ENCODE measurements at places on chromosomes 4 and X. TPM values are rescaled to one million over a fixed set of nuclear protein-coding genes. Genes with fewer than 3 reads are reported as not detected.

Gene SEPTIN6
- total RNA-seq: 5.6 TPM

Gene MAGEC1
- total RNA-seq: not detected

Gene GABRA4
- 33.7 TPM for total RNA-seq

Gene ALB
- total RNA-seq: not detected

Gene SMR3B
- total RNA-seq: not detected

Gene CAPN6
- total RNA-seq: not detected

Gene TCP11X2
- not detected for total RNA-seq

Gene GC
- not detected for total RNA-seq

Gene ITIH6
- not detected for total RNA-seq

DNA sequence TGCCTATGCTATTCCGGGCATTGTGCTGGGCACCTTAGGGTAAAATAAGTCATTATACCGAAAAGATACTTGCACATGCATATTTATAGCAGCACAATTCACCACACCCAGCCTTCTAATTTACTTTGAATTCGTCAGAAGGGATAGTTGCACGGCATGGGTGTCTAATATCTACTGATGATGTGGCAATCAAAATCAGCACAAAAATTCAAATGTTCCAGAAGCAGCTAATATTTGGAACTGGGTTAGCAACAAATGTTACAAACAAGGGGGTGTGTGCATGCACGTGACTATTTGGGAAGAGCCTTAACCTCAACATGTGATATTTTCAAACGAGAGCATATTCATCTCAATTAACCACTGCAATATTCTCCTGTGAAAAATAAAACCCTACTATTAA lies 79.7 kb upstream of the PRSS48 start:
- DNase-seq: no peak

DNA sequence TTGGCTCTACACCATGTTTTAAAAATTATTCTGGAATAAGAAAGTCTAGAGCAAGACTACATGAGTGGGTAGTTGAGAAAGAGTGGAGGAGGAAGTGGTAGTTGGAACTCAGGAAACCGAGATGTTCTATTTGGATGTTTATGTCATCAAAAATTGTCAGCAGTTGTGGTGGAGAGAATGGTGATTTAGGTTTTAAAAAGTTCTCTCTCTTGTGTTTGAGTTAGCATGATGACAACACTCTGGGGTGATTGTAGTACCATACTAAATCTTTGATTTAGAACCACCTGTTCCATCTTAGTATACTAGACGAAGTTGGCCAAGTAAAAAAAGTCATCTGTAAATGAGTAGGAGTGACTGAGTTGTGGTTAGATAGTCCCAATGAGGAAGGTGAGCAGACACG lies 40.7 kb downstream of the KLHL2 start:
- DNase-seq: no peak

- no peak for DNase-seq
Observed at GRCh38 chr4:7299010-7299907, 106.9 kb downstream of the SORCS2 start.

GRCh38 chrX:154603438-154604430 lies 15.3 kb downstream of the CTAG1B start:
- no peak for DNase-seq

- DNase-seq: no peak
Observed at GRCh38 chr4:19728773-19729172, 522.9 kb upstream of the SLIT2 start.

DNA sequence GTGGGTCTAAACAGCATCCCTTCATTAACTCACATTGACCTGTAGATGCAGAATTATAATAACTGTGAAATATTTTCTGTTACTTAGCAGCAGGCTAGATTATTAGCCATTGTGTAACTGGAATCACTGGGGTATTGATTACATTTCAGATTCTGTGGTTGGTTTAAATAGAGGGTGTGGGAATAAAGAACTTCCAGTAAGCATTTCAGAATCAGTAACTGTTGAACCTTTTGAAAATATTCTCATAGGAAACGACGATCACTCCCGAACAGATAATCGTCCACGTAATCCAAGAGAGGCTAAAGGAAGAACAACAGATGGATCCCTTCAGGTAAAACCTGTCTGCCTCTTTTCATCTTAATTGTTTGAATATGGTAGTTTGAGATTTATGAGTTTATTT lies 33.6 kb downstream of the FMR1 start:
- DNase-seq: no peak

DNA sequence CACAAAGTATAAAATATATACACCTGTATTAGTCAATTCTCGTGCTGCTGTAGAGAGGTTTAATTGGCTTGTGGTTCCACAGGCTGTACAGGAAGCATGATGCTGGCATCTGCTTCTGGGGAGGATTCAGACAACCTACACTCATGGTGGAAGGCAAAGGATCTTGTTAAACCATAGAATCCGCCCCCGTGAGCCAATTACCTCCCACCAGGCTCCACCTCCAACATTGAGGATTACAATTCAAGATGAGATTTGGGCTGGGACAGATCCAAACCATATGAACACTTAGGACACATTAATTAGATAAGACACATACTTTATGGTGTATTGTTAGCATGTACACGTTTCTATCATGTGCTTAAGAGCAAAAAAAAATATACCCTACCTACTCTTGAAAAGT lies 22.1 kb upstream of the SORBS2 start:
- DNase-seq: no peak

GRCh38 chr4:154961263-154961662 lies 180.2 kb downstream of the RBM46 start:
- no peak for DNase-seq

- no peak for DNase-seq
Observed at GRCh38 chr4:114770624-114771023, 172.0 kb downstream of the UGT8 start.

- DNase-seq: no peak
Observed at GRCh38 chr4:156312261-156312847, 358.7 kb upstream of the CTSO start.

GRCh38 chr4:98682719-98683118 lies 24.3 kb upstream of the TSPAN5 start:
- no peak for DNase-seq

- no peak for DNase-seq
Observed at GRCh38 chr4:100082852-100083251, 107.4 kb downstream of the DDIT4L start.

DNA sequence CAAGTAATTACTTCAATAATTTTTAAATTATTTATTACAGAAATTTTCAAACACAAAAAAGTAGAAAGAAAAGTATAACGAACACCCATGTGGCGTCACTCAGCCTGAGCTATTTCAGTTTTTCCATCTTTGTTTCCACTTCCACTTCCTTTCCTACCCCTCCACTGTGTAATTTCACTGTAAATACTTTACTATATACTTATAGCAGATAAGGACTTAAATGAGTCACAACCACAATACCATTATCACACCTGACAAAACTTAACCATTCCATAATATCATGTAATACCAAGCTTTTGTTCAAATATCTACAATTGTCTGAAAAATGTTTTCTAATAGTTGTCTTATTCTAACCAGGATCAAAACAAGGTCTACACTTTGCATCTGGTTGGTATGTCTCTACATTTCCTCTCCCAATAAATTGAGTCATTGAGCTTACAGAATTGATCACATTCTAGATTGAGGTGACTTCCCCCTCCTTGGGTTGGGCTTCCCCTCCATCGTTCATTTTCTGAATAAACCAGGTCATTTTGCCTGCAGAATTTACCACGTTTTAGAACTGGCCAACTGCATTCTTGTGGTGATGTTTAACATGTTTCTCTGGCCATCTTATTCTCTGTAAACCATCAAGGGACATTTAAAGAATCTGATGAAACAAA lies 48.7 kb downstream of the ATP10D start:
- no peak for DNase-seq

- no peak for DNase-seq
Observed at GRCh38 chrX:9865804-9866472, 79.7 kb downstream of the SHROOM2 start.

- DNase-seq: no peak
Observed at GRCh38 chrX:23952984-23953907, 45.4 kb downstream of the CXorf58 start.

DNA sequence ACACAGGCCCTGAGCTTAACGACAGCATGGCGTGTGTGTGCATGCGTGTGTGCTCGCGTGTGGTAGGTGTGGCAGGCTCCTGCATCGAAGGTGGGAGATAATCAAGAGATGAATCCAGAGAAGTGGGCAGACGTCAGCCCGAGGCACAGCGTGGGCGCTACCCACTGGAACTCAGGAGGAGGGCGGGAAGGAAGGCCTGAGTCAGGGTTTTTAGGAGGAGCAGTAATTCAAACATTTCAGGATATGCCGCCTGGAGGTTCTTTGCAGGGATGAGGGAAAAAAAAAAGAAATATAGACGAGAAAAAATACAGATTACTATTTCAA lies 66.3 kb upstream of the STX18 start:
- no peak for DNase-seq

GRCh38 chr4:24970191-24970590 lies 57.3 kb upstream of the CCDC149 start:
- DNase-seq: no peak

- no peak for DNase-seq
Observed at GRCh38 chr4:63717384-63717783, 691.9 kb downstream of the TECRL start.

DNA sequence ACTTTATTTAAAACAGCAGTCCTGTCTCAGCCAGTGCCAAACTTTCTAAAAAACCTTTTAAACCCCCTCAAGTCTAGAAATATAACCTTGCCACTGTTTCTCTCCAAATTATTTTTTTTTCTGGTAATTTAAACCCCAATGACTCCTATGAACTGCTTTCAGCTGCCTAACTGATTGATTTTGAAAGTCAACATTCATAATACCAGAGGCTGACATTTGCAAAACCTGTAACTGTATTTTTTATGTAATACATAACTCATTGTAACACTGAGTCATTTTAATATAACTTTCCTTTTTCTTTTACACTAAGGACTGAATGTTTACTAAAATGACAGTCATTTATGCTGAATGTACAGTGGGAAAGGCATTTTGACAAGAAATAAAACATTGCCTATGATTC lies 19.1 kb upstream of the EGFL6 start:
- DNase-seq: no peak

DNA sequence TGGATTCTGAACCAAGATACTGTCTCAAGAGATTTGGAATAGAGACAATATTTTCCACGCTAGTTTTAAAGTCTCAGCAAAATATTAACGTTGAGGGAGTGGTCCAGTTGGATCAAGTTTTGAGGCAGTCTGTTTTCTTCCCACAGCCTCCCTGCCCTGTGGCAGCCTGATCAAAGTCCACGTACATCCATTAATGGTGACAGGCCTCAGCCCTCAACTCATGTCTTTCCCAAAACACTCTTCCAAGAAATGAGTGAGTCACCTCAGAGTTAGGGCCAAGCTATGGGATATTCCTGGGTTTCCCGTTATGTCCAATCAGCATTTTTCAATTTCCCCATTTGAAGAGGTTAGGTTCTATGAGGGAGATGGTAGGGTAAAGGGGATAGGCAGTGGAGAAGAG lies 28.5 kb downstream of the EGFL6 start:
- DNase-seq: no peak

DNA sequence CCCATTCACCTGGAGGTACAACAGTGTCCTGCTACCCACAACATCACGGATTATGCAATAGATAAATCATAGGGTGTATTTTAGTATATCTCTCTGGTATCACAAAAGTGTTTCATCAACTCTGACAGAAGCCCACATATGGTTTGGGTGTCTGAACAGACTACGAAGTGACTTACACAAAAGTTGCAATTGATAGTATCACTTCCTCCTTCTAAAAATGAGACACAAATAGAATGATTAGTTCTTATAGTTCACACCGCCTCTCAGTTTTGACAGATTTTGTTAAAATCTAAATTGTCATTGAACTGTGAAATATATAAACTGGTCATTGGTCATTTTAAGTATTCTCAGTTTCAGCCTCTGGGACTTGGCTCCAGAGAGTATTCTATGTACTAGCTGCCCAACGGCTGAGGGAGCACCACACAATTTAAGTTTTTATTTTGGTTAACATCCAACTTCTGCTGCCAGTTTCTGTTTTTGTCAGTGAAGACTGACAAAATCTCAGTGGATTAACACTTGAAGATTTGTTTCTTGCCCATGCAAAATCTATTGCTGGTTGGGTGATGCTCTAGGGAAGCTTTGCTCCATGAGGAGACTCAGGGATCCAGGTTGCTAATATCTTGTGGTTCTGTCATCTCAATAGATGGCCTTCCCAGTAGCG lies 113.8 kb upstream of the PUDP start:
- no peak for DNase-seq

GRCh38 chr4:182875453-182876405 lies 41.5 kb downstream of the DCTD start:
- DNase-seq: no peak

- DNase-seq: no peak
Observed at GRCh38 chr4:25844961-25845712, 17.7 kb downstream of the SEL1L3 start.
